Large intestine (tissue), 12 donors: ENCODE measurements at places on chromosomes 3 and 15. TPM values are rescaled to one million over a fixed set of nuclear protein-coding genes. Genes with fewer than 3 reads are reported as not detected.

DNA sequence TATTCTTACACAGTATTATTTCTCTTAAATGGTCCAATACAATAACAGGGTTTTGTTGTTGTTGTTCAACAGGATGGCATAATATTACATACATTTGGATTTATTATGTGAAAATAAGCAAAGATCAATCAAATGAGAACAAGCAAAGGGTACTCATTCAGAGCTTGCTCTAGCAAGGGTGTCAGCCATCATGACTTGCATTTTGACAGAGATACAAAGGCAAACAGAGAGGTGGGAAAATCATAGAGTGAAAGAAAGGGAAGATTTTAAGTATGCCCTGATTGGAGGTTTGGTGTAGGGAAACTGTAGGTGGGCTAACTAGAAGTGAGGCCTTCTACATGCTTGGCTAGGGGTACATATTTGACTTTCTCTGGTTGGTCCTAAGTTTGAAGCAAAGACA, 109.1 kb upstream of the BCHE start:
- H3K36me3 ChIP-seq, result no peaks in the 10 kb centered on the region
- H3K4me3 ChIP-seq, result no peak overlapping the region
- no peaks in the 10 kb centered on the region for H3K27me3 ChIP-seq
- H3K27ac ChIP-seq, result no peak overlapping the region
- H3K4me1 ChIP-seq, result no peaks in the 10 kb centered on the region

GRCh38 chr3:29853841-29854397, 573.0 kb downstream of the RBMS3 start:
- H3K27ac ChIP-seq, result no peak overlapping the region
- no peak overlapping the region for H3K4me3 ChIP-seq
- no peaks in the 10 kb centered on the region for H3K36me3 ChIP-seq
- no peaks in the 10 kb centered on the region for H3K27me3 ChIP-seq

GRCh38 chr3:124691599-124691998, 38.7 kb upstream of the UMPS start:
- no peak for DNase-seq
- no peaks in the 10 kb centered on the region for H3K27me3 ChIP-seq
- peaks cover 29% of the 10 kb centered on the region for H3K4me1 ChIP-seq
- H3K36me3 ChIP-seq, result no peaks in the 10 kb centered on the region

- no peak overlapping the region for H3K4me3 ChIP-seq
- H3K27me3 ChIP-seq, result no peaks in the 10 kb centered on the region
- DNase-seq, result no peak
- no peaks in the 10 kb centered on the region for H3K4me1 ChIP-seq
Observed at GRCh38 chr15:48579945-48580671, 65.4 kb downstream of the FBN1 start.

DNA sequence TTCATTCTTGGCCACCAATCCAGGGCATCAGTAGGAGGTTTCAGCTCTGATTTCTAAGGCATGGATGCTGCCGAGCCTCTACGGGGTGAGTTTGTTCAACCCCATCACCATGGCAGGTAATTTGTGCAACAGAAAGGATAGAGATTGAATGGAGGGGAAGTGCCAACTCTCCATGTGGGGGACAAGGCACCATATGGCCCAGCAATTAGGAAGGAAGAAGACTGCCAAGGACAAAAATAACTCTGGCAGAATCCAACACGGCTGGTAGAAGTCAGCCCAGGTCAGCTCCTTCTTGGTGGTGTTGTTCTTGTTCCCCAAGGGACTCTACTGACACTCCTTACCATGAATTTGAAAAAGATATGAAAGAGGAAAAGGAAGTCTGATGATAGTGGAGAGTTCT, 503.9 kb downstream of the MAGI1 start:
- no peaks in the 10 kb centered on the region for H3K27me3 ChIP-seq
- DNase-seq, result no peak
- no peaks in the 10 kb centered on the region for H3K4me1 ChIP-seq
- no peak overlapping the region for H3K27ac ChIP-seq
- H3K4me3 ChIP-seq, result no peak overlapping the region

- no peaks in the 10 kb centered on the region for H3K27me3 ChIP-seq
- H3K36me3 ChIP-seq, result no peaks in the 10 kb centered on the region
- no peak overlapping the region for H3K27ac ChIP-seq
Observed at GRCh38 chr15:28085489-28086174, 13.5 kb downstream of the OCA2 start.

Gene MUSTN1
- 2.8 TPM for polyA plus RNA-seq

Gene CCDC13
- 0.40 TPM for polyA plus RNA-seq

Gene C3orf20
- polyA plus RNA-seq, result not detected

Gene BLM
- polyA plus RNA-seq, result 4.2 TPM

Gene AGTR1
- polyA plus RNA-seq, result 1.3 TPM
